ENCODE measurements at places on chromosomes 7 and 10.

DNA sequence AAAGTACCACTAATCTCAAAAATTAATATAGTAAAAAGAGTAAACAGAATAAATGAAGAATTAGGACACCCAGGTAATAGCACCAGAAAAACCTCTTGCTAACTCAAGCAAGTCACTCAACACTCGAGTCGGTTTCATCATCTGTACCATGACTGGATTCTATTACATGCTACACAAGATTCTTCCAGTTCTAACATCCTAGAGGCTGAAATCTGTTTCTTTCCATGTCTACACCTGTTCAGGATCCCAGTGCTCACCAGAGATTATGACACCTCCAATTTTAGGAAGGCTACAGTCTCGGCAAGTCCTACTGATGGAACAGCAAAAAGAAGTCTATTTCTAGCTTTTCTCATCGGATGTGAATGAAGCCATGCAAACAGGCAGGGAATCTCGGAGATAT is 95.3 kb upstream of the ANK3 start:
- DNase-seq, result no peak

GRCh38 chr10:116444527-116445142 is 17.0 kb downstream of the PNLIPRP3 start:
- peak; percentile 9 for DNase-seq

DNA sequence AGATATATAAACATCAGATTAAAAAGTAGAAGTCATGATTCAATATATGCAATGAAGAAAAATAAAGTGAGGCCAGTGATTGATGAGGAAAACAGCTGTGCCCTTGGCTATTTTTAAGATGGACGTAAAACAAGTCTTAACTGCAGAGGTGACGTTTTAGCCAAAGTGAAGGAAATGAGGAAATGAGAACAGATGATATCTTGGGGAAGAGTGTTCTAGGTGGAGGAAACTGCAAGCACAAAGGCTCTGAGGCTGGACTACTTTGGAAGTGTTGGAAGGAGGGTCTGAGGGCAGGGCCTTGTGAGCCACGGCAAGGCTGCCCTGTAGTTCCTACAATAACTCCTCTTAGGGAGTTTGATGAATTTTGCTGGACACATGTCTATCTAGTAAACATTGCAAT is 140.5 kb upstream of the AKR1E2 start:
- DNase-seq, result no peak

DNA sequence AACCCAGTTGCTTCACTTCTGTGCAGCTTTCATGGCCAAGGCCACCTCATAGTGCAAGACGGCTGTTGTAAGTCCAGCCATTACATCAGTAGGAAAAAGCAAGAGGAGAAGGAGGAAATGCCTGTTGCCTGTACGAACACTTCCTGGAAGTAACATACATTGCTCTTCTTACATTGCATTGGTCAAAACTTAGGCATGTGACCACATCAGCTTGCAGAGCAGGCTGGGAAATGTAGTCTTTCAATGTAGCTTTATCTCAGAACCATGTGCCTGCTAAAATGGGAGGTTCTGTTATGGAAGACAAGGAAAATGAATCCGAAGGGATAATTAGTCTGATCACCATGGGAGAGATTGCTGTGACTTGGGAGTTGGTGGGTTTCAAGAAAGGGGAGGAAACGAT is 4.3 kb downstream of the SLC29A3 start:
- no peak for DNase-seq

- DNase-seq, result no peak
Measured at GRCh38 chr7:85714951-85715350, 528.1 kb upstream of the SEMA3D start.

GRCh38 chr7:117946151-117946633 is 73.0 kb upstream of the CTTNBP2 start:
- DNase-seq, result no peak

DNA sequence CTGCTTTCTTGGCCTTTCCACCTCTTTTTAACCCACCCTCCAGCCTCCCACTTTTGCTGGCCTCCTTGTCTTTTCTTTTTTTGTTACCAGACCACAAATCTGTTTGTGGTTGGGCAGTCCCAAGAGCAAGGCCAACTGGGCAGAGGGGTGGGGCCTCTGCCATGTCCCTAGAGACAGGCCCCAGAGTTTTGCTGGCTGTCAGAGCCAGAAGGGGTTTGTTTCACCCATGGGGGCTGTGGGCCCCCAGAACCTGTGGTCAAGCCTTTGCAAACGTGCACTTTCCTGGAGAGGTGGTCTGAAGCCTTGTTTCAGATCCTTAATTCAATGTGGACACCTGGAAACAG is 10.3 kb downstream of the ZMIZ1 start:
- no peak for DNase-seq

GRCh38 chr7:135993950-135994349 is 16.8 kb upstream of the MTPN start:
- DNase-seq, result no peak

- DNase-seq, result peak; percentile 47
Measured at GRCh38 chr7:33905389-33906032, at the start of gene BMPER. BMPER (plus strand) TSS chr7:33905539; CDS start chr7:33905614, 75 bp downstream.

DNA sequence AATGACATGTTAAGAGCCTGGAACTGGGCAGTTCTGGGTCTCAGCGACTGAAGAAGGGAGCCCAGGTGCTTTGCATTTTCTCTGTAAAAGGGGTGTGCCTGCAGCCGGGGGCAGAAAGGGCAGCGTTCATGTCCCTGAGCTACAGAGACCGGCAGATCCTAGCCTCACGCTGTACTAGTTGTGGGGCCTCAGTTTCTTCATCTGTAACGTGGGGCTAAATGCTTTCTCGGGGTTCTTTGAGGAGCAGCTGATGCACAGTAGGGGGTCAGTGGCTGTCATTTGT is 79.6 kb downstream of the NEURL1 start:
- DNase-seq, result no peak

DNA sequence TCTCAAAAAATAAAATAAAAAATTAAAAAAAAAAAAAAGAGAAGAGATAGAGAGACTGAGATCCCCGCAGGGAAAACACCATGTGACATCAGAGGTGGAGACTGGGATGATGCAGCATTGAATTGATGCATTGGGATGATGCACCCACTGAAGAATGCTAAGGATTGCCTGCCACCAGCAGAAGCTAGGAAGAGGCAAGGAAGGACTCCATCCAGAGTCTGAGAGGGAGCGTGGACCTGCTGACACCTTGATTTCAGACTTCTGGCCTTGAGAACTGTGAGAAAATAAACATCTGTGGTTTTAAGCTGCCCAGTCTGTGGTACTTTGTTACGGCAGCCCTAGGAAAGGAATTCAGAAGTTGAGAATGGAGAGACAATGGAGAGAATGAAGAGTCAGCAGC is 89.8 kb upstream of the PRPS1L1 start:
- DNase-seq, result no peak

- DNase-seq, result no peak
Measured at GRCh38 chr10:103519798-103520197, 26.3 kb downstream of the NEURL1 start.

GRCh38 chr7:124800386-124800785 is 34.8 kb upstream of the GPR37 start:
- DNase-seq, result no peak

DNA sequence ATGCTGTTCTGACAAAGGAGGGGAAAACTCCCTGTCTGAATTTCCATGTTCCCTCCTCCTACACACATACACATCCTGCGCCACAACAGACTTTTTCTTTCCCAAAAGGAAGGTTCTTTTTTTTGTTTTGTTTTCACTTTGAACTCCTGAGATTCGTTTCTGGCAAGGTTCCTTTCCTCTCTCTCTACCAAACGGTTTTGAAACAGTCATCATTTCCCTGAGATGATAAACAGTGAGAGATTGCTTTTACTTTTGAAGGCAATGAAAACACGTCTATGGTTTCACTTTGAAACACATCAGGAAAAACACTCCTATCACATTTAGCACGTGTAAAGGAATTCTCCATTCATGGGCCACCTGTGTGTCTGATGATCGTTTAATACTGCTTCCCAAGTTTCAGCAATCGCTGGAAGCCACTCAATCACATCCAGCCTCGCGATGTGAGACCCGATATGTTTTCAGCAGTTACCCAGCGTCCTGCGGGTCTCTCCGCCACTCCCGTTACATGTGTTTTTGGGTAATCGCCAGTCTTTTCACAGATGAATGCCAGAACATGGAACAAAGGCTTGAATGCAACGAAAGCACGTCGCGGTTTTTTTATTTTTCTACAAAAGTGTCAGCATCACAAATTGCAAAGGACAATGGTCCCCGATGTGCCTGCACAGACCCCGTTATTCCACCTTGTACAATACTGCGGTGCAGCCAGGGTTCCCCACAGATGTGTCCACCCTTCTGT is 62.8 kb upstream of the CUX1 start:
- DNase-seq, result peak; percentile 24

- no peak for DNase-seq
Measured at GRCh38 chr10:48604991-48605508, at the start of gene ARHGAP22. ARHGAP22 (minus strand) TSS chr10:48605073; CDS start chr10:48604796, 277 bp downstream.

DNA sequence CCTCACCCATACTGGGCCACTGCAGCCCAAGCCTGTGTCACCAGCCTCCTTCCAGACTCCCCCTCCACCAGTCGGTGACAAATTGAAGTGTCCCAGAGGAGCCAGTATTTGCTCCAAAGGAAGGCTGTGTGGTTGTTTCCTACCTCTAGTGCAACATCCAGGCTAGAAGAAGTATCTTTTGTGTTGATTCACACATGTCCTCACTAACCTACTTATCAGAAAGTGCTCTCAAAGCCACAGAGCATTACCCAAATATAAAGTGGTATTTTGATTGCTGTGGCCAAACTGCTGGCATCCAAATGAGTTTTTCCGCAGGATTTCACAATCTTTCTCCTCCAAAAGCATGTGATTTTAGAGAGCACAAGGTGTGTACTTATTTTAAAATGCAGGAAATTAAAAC is 134.8 kb downstream of the CUL2 start:
- no peak for DNase-seq

- DNase-seq, result no peak
Measured at GRCh38 chr7:112882511-112882910, 92.3 kb upstream of the TMEM168 start.

- peak; percentile 53 for DNase-seq
Measured at GRCh38 chr7:129122751-129123509, 21.6 kb upstream of the TSPAN33 start.

GRCh38 chr7:111018960-111019736 is 71.8 kb upstream of the LRRN3 start:
- no peak for DNase-seq

DNA sequence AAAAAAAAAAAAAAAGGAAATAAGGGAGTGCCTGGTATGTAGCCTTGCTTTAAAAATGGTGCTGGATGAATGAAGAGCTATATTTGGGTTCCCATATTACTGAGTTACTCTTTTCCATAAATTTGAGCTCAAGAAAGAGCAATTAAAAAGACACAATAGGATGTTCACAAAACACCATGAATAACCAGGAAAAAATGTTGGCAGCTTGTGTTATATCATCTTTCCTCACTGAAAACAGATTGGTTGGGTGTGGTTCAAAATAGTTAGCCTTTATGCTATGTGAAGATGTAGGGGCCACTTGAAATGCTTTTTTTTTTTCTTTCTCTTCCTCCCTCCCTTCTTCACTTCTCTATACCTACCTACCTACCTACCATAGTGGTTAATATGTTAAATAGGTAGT is 256.9 kb downstream of the STK31 start:
- no peak for DNase-seq

- DNase-seq, result no peak
Measured at GRCh38 chr7:78443811-78444210, 645.2 kb downstream of the PHTF2 start.

DNA sequence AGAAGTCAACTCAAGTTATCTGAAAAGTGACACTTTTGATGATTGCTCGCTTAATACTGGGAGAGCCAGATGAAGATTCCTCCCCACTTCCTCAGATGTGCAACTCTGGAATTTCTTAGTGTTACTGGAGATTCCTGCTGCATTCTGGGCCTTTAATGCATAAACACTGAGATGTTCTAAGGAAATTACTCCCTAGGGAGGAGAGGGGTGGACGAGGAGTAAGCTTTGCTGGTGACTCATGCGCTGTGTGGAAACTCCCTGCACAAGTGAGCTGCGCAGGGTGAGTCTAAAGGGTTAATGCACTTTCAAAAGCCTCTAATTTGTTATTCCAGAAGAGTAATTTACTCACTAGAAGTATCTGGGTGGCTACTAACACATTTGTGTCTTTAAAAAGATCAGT is 46.3 kb downstream of the EGFR start:
- DNase-seq, result no peak

DNA sequence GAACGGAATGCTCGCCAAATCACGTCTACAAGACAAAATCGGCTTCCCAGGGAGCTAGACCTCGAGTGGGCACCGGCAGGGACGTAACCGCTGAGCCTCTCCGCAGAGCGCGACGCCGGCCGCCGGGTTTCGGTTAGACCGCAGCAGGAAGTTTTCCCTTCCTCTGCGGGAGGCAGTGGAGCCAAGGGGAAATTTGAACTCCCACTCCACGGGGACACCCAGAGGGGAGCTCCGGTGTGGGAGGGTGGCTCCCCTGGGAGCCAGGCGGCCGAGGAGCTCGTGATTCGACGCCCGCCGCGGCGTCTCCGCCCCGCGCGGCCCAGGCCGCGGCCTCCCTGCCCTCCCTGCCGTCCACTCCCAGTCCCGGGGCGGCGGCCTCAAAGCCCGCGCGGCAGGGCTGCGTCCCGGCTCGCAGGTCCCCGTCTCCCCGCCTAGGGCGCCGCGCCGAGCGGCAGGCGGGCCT is 426 bp downstream of the SYPL1 start:
- DNase-seq, result peak; percentile 48

DNA sequence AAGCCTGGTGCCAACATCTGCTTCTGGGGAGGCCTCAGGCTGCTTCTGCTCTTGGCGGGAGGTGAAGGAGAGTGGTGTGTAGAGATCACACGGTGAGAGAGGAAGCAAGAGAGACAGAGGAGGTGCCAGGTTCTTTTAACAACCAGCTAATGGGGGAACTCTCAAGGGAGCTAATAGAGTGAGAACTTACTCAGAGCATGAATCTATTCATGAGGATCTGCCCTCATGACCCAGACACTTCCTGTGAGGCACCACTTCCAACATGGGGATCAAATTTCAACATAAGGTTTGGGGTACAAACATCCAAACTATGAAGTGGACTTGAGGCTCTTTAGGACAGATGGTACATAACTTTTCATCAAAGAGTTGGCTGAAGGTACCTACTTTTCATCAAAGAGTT is 5.1 kb upstream of the ZNF32 start:
- no peak for DNase-seq

DNA sequence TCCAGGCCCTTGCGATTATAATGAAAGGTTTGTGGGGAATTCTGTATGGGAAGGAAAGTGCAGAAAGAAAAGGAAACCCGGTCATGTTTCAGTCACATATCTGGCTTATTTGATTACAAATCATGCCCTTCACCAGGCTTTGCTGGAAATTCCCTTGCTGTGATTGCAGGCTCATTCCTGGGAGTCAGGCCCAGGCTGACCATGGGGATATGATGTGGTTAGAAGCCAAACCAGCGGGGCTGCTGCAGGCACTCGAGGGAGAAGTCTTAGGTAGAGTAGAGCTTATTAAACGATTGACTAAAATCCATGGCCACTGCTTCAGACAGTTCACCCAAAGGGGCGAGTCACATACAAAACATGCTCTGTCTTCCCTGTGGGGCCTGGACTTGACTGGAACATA is 16.2 kb downstream of the PKD1L1 start:
- DNase-seq, result no peak

- DNase-seq, result peak; percentile 70
Measured at GRCh38 chr7:149799397-149800168, 26.2 kb upstream of the ZNF467 start.
